ENCODE measurements at places on chromosomes 7 and 10. TPM values are rescaled to one million over a fixed set of nuclear protein-coding genes. Genes with fewer than 3 reads are reported as not detected.

DNA sequence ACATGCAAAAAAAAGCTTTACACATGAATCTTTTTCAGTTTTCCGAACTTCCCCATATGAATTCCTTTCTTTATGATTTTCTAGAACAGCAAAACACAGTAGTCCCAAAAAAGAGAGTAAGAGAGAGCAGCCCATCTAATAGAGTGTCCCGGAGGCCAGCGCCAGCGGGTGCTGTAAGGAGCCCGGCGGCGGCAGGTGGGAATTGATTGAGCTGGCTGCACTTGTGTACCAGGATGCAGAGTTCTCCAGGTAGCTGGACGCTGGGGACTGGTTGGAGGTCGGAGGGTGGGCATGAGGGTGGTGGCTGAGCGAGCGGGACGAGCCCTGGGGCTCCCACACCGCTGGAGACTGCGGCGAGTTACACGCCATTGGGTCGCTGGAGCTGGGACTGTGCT is 4.0 kb downstream of the DLX5 start:
- peak; percentile 62 for DNase-seq

DNA sequence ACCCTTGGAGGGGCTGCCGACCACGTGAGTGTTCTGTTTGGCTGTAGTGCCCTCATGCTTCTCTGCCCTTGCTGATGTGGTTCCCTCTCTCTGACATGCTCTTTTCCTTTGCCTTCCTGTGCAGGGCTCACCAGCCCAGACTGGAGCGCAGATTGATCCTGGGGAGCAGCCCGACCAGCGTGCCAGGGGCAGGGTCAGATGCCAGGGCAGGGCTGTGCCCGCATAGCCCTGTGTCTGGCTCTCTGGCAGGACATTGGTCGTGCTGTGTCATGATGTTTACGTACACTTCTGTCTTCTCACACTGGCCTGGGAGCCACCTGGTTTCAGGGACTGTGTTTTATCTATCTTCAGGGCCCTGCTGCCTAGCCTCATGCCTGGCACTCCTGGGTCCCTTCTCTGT is 300.8 kb downstream of the CAMK1D start:
- no peak for DNase-seq

Gene ZNF33A
- total RNA-seq: 18.0 TPM

Gene VSTM4
- total RNA-seq: 0.31 TPM
